Thymus (tissue), 14 donors: ENCODE measurements at places on chromosomes 3 and 15.

- DNase-seq, result no peak
Measured at GRCh38 chr3:149479621-149480325, 5.3 kb downstream of the TM4SF4 start.

DNA sequence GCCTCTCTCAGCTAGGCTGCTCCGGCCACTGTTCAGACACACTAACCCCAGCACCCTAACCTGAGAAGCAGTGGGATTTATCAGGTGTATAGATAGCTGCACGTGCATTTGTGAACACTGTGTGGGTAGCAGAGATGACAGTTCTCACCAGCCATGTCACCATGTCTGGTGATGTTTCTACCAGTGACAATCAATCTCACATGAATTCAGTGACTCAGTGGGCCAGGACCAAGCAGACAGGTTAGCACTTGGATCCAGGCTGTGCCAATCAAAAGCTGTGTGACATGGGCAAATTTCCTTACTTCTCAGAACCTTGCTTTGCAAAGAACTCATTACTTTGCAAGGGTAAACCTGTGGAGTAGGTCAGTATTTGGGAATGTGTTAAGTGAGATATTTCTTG, 65.3 kb upstream of the GATM start:
- DNase-seq, result no peak

- no peak for DNase-seq
Measured at GRCh38 chr3:128446821-128447220, 19.9 kb downstream of the DNAJB8 start.

- DNase-seq, result no peak
Measured at GRCh38 chr15:39747326-39747725, 35.3 kb downstream of the FSIP1 start.

- no peak for DNase-seq
Measured at GRCh38 chr3:133444423-133444774, 44.5 kb downstream of the BFSP2 start.

- no peak for DNase-seq
Measured at GRCh38 chr3:117348884-117349283, 639.3 kb downstream of the TUSC7 start.
